ENCODE measurements at places on chromosomes 1 and 21.
A peak's percentile ranks its signal among the peaks of the same experiment; 100 is the strongest.

DNA sequence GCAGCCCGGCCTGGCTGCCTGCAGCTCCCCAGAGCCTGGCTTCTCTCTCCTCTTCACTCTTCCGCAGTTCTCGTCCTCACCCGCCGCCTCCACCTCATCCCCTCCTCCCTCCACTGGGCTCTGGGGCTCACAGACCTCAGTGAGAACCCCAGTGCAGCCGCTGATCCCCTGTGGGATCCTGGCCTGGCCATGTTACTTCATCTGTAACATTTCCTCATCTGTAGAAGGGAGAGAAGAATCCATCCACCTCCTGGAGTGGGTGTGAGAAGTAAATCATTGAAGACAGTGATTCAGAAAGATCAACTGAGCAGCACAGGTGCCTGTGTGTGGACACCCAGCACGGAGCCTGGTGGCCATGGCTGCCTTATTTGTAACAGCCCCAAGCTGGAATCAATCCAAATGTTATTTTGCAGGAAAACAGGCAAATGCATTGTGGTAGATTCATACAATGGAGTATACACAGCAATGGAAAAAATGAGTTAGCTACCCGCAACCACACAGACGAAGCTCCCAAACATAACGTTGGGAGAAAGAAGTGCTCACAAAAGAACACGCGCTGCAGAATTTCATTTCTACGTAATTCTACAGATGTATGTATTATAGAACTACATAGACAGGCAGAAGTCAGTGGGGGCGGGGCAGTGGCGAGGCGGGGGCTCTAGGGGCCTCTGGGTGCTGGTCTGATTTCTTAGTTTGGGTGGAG, 8.7 kb downstream of the LAPTM5 start:
- no peak for DNase-seq

- no peak for DNase-seq
Measured at GRCh38 chr1:58983633-58984245, 199.9 kb upstream of the JUN start.

- DNase-seq = no peak
Measured at GRCh38 chr1:184644771-184645170, 109.9 kb downstream of the EDEM3 start.

DNA sequence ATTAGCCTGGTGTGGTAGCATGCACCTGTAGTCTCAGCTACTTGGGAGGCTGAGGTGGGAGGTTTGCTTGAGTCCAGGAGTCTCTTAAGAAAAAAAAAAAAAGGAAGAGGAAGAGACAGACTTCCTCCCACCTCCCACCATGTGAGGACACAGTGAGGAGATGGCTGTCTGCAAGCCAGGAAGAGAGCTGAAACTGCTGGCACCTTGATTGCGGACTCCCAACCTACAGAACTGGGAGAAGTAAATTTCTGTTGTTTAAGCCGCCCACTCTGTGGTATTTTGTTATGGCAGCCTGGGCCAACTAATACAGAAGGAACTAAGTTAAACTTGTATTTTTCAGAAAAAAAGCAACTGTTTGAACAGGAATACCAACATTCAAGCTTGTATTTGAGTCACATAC, 21.7 kb downstream of the DOP1B start:
- DNase-seq = no peak

DNA sequence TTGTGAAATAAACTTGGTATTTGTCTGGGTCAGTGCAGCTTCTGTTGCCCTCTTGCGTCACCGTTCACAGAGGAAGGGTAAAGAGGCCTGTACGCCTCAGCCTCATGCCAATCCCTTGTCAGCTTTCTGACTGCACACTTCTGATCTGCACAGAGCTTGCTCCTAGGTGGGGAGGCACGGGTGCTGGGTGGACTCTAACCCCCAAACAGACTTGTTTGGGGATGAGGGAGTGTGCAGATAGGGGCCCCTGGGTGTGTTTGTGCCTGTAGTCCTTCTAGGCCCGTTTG, 803 bp upstream of the B4GALT2 start:
- no peak for DNase-seq

DNA sequence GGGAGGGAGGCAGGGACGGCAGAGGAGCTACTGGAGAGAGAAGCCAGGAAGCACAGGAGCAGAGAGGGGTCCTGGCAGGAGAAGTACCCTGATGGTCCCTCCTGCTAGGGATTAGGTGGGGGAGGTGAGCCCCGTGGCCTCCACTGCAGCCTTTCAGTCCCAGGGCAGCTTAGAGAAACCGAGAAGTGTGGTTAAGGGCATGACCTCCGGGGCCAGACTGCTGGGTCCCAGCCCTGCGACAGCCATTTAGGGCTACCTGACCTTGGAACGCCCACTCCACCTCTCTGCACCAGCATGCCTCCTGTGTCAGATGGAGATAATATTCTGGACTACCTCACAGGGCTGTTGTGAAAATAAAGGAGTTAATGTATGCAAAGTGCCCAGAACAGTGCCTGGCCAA, 47.4 kb downstream of the KCNN3 start:
- DNase-seq = no peak

DNA sequence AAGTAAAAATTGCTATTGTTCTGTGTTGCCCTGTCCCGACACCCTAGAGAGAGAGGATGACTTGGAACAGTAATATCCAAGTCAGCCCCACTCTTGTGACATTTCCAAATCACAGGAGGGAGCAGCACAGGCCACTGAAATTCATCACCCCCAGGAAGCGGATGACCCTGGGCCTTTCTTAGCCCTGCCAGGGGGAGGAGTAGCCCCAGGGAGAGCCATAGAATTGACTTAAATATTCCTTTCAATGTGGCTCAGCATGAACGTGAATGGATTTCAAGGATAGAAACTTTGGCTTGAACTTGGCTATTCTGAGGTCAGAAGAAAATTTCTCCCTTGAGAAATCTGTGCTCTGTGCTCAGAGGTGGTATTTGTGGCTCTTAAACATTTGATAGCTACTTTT, 80.6 kb downstream of the CENPF start:
- no peak for DNase-seq

- no peak for DNase-seq
Measured at GRCh38 chr1:156226116-156226538, 13.3 kb downstream of the PMF1 start.

DNA sequence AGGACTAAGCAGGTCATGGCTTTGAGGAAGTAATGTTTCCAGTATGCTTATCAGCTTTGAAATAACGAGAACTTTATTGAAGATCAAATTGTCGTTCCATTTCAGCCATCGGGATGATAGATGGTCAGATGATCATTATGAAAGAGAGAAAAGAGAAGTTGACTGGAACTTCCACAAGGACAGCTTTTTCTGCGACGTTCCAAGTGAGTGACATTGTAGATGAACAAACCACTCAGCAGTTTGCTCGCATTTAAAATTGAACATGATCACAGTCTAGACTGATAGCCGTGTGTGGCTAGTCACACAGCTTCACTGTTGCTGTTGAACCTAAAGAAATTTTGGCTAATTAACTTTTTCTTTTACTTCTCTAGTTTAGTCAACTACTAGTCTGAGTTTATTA, 151.1 kb downstream of the TLR5 start:
- DNase-seq = no peak

DNA sequence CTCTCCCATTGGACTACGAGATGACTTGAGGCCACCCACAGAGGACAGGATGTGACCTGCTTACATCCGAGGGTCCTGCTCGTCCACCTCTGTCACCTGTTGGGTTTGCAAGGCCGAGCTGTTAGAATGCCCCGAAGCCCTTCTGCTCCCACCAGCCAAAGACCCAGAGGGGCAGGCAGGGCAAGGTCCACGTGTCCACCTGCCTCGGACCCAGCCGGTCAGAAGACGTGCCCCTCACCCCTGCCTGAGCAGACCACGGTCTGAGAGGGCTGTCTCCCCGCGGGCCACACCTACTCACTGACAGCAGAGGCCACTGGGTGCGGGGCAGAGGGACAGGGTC, 30.3 kb upstream of the TRAPPC10 start:
- DNase-seq = no peak

GRCh38 chr1:230750576-230750975, 3.4 kb downstream of the CAPN9 start:
- DNase-seq = no peak

DNA sequence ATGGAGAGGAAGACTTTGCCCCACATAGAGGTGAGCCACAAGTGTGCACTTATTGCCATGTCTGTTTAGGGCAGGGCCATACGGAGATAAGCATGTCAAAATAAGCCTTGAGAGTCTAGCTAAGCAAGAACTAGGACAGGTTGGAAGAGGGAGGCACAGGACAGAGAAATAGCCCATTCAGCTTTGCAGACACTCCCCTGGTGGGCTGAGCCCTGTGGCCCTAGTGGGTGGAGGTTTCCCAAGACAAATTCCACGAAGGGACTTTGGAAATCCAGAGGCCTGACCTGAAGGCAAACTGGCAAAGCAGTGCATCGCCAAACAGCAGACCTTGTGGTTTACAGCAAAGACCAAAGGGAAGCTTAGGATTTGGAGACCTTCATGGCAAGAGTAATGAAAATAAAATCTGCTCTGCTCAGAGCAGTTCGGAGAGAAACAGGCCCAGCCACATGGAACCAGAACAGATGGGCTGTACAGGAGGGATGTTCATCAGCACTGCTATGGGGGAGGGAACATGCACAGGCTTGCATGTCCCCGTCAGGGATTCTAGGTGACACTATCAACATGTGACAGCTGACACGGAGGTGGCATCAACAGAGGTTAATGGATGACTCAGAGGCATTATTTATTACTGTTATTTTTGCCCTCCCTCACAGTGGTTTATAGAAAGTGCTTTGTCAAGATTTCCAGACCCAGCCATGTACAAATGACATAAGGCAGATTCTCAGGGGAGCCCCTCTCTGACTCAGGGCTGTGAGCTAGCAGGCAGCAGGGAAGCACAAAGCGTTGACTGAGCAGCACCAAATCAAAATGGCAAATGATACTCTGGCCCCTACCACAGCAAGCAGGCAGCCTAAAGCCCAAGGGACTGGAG, 90.1 kb upstream of the IRF2BP2 start:
- peak; percentile 37 for DNase-seq

DNA sequence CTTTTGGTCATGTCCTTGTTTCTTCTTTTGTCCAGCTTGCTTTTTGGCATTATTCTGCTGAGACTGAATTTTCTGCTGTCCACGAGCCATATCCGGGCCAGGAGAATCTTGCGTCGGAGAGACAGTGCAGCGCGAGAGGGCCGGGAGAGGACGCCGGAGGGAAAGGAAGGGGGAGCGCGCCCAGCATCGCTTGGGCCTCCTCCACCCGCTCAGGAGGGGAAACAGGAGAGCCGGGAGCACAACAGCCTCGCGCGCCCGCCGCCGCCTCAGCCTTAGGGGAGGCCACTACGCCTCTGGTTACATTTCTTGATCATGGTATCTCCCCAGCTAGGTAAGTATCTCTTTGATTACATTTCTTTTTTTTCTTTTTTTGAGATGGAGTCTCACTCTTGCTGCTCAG, 7.4 kb upstream of the DEGS1 start:
- no peak for DNase-seq

- no peak for DNase-seq
Measured at GRCh38 chr1:43434256-43434655, 19.5 kb downstream of the HYI start.

DNA sequence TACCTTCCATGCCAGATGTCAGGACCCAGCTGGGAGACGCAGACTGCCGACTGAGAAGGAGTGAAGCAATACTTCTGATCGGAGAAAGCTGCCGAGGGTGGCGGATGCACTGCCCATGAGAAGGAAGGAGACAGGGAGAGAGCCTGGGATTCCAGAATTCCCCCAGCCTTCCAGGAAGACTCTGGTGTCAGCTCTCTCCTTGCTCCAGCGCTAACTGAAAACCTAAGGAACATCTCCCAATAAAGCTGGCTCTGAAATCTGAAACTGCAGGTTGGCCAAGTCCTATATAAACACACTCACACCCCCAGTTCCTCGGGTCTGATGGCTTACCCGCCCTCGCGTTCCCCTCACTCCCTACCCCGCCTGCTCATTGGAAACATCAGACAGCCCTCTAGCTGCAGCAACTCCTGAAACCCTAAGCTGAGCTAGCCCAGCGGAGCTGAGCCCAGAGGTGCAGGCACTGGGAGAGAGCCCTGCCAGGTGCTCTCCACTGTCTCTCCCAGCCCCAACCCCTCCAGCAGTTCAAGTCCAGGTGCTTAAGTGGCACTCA, 52.3 kb downstream of the PLEKHA6 start:
- no peak for DNase-seq

DNA sequence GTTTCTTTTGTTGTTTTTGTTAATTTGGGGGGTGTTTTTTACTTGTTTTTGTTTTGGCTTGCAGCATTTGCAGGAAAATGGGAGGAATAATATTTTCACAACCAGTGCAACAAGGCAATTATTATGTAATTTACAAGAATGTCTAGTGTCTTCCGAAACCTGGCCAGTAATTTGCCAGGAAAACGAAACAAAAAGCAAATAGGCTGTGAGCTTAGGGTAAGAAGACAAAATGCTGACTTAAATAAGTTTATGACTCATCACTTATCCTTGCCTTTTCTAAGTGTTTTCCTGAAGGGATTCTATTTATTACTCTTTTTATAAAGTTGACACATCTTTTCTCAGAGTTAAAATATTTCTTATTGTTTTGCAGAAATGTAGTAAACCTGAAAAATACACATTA, 49.8 kb downstream of the KCNT2 start:
- DNase-seq = peak; percentile 43

DNA sequence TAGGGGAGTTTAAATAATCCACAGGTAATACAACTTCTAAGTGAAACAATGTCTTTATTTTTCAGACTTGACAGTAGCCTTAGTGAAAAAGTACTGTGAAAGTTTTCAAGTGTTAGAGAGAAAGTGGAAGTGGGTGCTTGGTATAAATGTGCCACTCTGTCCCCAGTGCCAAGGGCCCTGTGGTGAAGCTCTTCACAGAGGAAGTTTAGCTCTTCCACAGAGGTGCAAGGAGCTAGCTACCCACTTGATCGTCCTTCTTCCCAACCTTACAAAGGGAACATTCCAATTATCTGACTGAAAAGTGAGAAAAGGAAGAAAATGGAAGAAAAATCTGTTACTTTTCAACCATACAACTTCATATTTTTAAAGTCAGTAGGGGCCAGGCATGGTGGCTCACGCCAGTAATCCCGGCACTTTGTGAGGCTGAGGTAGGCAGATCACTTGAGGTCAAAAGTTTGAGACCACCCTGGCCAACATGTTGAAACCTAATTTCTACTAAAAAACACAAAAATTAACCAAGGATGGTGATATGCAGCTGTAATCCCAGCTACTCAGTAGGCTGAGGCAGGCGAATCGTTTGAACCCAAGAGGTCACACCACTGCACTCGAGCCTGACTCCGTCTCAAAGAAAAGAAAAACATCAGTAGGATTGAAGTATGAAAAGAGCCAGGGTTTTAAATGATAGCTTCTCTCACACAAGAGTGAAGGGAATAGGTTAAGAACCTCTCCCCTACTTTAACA, 41.0 kb upstream of the PTPRC start:
- no peak for DNase-seq

DNA sequence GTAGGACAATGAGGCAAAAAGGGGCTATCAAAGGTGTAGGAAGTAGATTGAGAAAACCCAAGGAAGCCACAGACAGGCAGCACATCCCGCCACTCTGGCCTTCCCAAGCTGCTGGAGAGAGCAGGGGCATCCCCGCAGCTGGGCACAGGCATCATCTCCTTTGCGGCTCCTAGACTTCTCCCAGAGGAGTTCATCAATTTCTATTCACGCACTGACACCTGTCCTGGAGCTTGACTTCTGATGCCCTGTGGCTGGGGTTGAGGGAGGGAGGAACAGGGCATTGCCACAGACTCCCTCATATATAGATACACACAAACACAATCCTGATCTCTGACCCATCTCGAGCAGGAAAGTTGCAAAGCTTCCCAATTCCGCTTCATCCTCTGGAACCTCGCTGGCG, 1.9 kb upstream of the TFAP2E start:
- DNase-seq = no peak

GRCh38 chr1:223224465-223224864, 81.4 kb upstream of the TLR5 start:
- no peak for DNase-seq

- no peak for DNase-seq
Measured at GRCh38 chr1:217554849-217555248, 76.0 kb downstream of the GPATCH2 start.

GRCh38 chr1:16276302-16277030, 39.5 kb upstream of the CPLANE2 start:
- DNase-seq = no peak
